ENCODE measurements at places on chromosomes 7 and 10. TPM values are rescaled to one million over a fixed set of nuclear protein-coding genes. Genes with fewer than 3 reads are reported as not detected.

The OR2AE1 gene
- total RNA-seq = 0.57 TPM

- H3K36me3 ChIP-seq = no peaks in the 10 kb centered on the region
- H3K27ac ChIP-seq = peak overlapping the region; percentile 51
- no peak for DNase-seq
- no peaks in the 10 kb centered on the region for H3K27me3 ChIP-seq
Measured at GRCh38 chr10:45058992-45059561, 58.4 kb downstream of the ZNF22 start.

The AKR1D1 gene
- not detected for total RNA-seq

The GRID1 gene
- 0.76 TPM for total RNA-seq

The NFKB2 gene
- 20.2 TPM for total RNA-seq

DNA sequence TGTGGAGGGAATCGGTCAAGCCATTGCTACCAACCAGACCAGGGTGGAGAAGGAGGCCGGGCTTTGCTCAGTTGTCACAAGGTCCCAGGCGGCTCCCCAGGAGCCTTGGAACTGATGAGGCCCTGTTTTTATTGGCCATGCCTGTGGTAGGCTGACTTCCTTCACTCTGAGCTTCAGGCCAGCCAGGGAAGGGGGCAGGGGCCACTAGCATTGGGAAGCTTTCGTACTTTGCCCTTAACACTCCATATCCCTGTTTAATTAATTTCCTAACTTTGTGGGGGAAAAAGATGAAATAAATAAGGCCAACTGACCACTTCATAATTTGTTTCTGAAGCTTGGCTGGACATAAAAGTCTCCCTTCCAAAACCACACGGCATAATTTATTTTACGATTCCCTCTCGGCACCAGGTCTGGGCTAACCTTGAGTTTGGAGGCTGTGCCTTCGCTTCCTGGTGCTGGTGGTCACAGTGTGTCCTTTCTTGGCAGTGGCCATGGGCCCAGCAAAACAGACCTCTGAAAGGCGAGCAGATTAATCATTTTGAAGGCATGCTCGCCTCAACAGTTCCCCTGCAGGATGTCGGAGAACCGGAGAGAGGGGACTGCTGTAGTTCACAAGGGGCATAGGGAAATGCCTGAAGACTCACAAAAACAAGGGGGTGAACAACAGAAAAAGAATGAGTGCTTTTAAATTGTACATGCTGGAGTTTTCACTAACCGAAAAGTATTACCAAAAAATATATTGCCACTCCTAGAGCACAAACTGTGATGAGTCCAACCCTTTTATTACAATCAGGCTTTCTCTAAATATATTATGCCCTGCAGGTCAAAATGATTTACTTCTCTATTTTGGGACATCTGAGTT is 966.0 kb downstream of the LRMDA start:
- H3K27ac ChIP-seq = peak overlapping the region; percentile 54
- no peak overlapping the region for H3K4me3 ChIP-seq
- H3K27me3 ChIP-seq = no peaks in the 10 kb centered on the region
- no peaks in the 10 kb centered on the region for H3K4me1 ChIP-seq
- no peak for DNase-seq

The UTF1 gene
- not detected for total RNA-seq

The GPER1 gene
- total RNA-seq = 1.0 TPM

GRCh38 chr10:44261296-44261695 is 123.6 kb downstream of the CXCL12 start:
- H3K4me3 ChIP-seq = no peak overlapping the region
- H3K4me1 ChIP-seq = no peaks in the 10 kb centered on the region
- no peaks in the 10 kb centered on the region for H3K36me3 ChIP-seq
- no peaks in the 10 kb centered on the region for H3K27me3 ChIP-seq

The TRIM50 gene
- not detected for total RNA-seq

DNA sequence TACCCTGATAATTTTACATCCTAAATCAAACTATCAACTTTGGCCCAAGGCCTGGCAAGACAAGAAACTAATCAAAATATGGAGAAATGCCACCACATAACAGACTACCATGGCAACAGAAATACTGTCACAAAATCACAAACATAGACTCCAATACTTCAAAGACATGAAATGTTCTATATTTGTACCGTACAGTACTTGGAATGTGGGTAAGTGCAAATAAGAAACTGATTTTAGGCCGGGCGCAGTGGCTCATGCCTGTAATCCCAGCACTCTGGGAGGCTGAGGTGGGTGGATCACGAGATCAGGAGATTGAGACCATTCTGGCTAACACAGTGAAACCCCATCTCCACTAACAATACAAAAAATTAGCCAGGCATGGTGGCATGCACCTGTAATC is 9.2 kb downstream of the TNPO3 start:
- no peak overlapping the region for H3K27ac ChIP-seq
- peaks cover 78% of the 10 kb centered on the region for H3K4me1 ChIP-seq
- no peak for DNase-seq
- H3K27me3 ChIP-seq = no peaks in the 10 kb centered on the region
- no peak overlapping the region for H3K4me3 ChIP-seq

DNA sequence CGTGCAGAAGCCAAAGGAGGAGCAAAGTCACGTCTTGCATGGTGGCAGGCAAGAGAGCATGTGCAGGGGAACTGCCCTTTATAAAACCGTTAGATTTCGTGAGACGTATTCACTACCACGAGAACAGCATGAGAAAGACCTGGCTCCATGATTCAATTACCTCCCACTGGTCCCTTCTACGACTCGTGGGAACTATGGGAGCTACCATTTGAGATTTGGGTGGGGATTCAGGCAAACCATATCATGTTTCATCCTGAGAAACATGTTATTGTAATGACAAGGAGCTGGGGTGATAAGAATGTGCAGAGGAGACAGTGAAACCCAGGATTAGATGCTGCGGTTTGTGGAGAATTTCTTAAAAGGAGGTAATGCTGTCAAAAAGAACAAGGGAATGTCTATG is 34.0 kb downstream of the THNSL1 start:
- H3K27me3 ChIP-seq = no peaks in the 10 kb centered on the region
- H3K36me3 ChIP-seq = no peaks in the 10 kb centered on the region
- no peak for DNase-seq
- no peak overlapping the region for H3K4me3 ChIP-seq
- peaks cover 4% of the 10 kb centered on the region for H3K4me1 ChIP-seq
- no peak overlapping the region for H3K27ac ChIP-seq

DNA sequence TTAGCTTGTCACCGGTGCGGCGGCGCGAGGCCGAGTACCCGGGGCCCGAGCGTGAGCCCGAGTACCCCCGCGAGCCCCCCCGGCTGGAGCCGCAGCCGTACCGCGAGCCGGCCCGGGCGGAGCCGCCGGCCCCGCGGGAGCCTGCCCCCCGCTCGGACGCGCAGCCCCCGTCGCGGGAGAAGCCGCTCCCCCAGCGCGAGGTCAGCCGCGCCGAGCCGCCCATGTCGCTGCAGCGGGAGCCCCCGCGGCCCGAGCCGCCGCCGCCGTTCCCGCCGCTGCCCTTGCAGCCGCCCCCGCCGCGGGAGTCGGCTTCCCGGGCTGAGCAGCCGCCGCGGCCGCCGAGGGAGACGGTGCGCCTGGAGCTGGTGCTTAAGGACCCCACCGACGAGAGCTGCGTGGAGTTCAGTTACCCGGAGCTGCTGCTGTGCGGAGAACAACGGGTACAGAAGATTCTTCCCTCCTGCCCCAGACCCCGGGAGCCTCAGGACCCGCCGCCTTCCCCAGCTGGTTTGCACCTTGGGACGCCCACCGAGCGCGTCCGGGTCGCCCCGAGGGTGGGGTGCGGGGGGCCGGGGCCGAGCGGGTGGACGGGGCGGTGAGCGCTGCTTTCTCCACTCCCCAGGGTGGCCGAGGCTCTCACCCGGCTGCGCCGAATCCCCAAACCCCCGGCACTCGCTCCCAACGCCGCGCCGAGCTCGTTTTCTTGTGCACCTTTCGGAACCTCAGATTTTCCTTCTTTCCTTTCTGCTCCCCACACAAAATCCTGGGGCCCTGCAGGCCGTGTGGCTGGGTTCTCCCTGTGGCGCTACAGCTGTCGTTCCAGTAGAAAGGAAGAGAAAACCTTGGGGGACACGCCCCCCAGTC is 708 bp downstream of the UBN2 start:
- peaks cover 15% of the 10 kb centered on the region for H3K4me1 ChIP-seq
- H3K27me3 ChIP-seq = no peaks in the 10 kb centered on the region
- no peak for DNase-seq
- H3K4me3 ChIP-seq = peak overlapping the region; percentile 98
- H3K27ac ChIP-seq = peak overlapping the region; percentile 95

DNA sequence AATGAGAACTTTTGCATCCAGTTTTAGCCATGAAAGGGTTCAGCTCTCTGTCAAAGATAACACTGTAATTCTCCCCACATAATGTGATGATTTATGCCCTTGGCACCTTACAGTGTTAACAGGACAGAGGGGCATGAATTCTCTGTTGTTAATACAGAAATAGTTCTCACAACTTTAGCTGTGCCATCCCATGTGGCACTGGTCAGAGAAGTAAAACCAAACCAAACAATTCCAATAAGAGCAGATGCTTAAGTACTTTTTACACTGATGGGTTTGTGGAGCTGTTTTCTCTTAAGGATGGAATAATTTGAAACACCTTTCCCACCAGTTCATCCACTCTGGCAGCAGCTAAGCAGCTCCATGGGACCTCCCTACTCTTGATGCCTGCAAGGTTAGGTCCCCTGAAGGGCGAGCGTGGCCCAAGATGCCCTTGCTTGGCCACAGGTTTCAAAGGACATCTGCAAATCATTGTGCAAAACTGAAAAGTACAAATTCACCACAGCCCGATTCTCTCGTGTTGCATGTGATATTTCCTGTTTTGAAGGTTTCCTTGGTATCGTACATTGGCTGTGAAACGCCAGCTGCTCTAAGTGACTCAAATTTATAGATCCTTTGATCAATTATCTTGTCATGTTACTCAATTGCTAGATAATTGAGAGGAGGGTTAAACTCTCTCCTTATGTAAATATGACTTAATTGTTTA is 82.5 kb upstream of the CREB5 start:
- H3K4me1 ChIP-seq = peaks cover 18% of the 10 kb centered on the region
- no peak overlapping the region for H3K4me3 ChIP-seq
- H3K27ac ChIP-seq = no peak overlapping the region
- no peaks in the 10 kb centered on the region for H3K27me3 ChIP-seq
- DNase-seq = no peak
- no peaks in the 10 kb centered on the region for H3K36me3 ChIP-seq

- H3K4me3 ChIP-seq = no peak overlapping the region
- no peaks in the 10 kb centered on the region for H3K4me1 ChIP-seq
- H3K27me3 ChIP-seq = no peaks in the 10 kb centered on the region
Measured at GRCh38 chr10:85613391-85613790, 753.2 kb downstream of the GRID1 start.

DNA sequence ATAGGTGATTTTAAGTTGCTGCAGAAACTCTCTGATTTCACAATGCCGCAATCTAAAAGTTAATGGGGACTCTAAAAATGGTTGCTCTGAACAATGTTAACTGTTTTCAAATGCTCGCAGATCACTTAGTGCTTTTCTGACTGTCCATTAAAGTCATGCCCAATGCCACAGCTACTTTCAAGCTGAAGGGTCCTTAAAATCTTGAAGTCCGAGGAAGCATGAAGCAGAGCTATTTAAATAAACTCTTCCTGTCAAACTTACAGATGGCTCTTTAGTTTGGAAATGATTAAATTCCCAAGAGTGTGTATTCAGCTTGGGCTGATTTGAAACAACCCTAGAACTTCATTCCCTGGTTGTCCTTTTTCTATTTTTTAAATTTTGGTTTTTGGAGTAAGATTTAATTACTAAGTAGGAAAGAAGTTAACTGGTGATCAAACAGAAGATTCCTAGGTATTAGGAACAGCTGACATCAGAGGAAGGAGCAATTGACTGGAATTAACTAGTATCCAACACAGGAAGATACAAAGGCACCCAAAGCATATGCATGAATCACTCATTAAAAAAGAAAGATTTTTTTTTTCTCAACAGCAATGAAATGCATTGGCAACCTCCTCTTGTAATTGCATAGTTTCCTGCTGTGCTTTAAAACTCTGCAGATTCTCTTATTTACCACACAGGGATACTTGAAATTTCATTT is 105.1 kb downstream of the NRP1 start:
- no peaks in the 10 kb centered on the region for H3K36me3 ChIP-seq
- H3K4me3 ChIP-seq = no peak overlapping the region
- no peak overlapping the region for H3K27ac ChIP-seq
- H3K4me1 ChIP-seq = peaks cover 7% of the 10 kb centered on the region
- no peaks in the 10 kb centered on the region for H3K27me3 ChIP-seq
- DNase-seq = no peak

DNA sequence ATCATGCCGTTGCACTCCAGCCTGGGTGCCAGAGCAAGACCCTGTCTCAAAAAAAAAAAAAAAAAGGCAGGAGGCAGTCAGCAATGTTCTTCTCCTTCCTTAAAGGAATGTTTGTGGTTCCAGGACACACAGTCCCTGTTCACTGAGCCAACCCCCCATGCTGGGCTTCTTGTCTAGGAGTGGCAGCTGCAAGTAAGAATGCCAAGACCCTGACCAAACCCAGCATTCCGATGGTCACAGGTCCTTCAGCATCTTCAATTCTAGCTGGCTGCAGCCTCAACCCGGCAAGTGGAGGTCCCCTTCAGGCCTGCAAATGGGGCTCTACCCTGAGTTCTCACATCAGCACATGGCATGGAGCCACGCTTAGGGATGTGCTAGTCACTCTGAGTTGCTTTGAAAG is 38.2 kb upstream of the CUX1 start:
- H3K36me3 ChIP-seq = no peaks in the 10 kb centered on the region
- H3K27ac ChIP-seq = no peak overlapping the region
- H3K4me3 ChIP-seq = no peak overlapping the region
- H3K4me1 ChIP-seq = no peaks in the 10 kb centered on the region

DNA sequence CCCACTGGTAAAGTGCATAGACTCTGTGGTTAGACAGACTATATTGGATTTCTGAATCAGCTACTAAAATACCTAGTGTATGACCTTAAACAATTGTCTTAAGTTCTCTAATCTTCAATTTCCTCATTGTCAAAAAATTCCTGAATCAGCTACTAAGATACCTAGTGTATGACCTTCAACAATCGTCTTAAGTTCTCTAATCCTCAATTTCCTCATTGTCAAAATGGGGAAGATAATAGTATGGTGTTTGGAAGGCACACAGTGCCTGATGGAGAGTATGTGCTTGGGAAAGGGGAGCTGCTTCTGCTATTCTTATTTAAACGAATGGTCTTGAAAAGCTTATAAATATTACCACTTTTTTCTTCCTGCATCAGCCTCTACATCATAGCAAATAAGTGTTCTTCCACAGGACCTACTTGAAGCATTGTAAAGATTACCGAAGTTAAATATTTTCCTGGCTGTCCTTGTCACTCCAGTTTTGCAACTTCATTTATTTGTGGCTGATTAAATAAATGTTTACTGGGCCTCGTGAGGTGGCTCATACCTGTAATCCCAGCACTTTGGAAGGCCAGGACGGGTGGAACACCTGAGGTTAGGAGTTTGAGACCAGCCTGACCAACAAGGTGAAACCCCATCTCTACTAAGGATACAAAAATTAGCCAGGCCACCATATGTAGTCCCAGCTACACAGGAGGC is 64.4 kb upstream of the ITGA8 start:
- no peak for DNase-seq
- no peaks in the 10 kb centered on the region for H3K27me3 ChIP-seq
- no peaks in the 10 kb centered on the region for H3K36me3 ChIP-seq
- no peak overlapping the region for H3K4me3 ChIP-seq
- H3K4me1 ChIP-seq = no peaks in the 10 kb centered on the region

The HECW1 gene
- 0.57 TPM for total RNA-seq

The GRM3 gene
- total RNA-seq = not detected

GRCh38 chr7:683526-684205 is 42.8 kb upstream of the DNAAF5 start:
- no peak for DNase-seq
- H3K4me3 ChIP-seq = no peak overlapping the region
- H3K36me3 ChIP-seq = no peaks in the 10 kb centered on the region
